Ammon's horn (tissue), 1 donor: ENCODE measurements at places on chromosomes 2 and 18.
A peak's percentile ranks its signal among the peaks of the same experiment; 100 is the strongest.

- DNase-seq, result no peak
These were observed 586.4 kb upstream of the REG3G start for GRCh38 chr2:78439122-78439521.

DNA sequence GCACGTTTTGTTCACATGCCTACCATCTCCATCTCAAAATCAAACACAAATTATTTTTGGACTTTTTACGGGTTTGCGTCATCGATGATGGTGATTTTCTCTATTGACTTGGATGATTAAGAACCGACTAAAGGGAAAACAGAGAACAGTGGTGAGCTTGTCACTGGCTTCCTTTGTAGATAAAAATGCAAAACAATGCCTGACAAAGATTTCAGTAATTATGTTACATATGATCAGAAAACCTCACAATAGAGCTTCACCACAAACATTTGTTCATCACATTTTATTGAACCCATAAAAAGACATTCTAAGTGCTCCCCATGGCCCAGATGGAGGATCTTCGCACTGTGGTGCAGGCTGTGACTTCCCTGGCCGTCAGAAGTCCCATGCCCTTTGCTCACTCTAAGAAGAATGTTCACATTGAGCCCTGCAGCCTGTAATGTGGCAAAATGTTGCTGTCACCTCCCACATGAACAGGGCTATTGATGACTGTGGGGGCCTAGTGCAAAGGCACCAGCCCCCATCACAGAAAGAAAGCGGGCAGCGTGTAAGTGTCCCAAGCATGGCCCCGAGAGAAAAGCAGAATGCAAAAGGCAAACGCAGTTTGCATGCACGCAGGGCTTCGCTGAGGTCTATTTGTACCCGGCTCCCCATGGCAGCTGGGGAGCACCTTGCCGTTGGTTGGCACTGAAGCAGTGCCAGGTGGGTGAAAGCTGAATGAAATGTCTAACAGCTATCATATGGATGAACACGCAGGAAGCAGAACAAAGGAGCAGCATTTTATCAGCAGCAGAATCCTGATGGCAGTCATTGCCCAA is 60.6 kb downstream of the BCL2 start:
- peak; percentile 60 for DNase-seq

DNA sequence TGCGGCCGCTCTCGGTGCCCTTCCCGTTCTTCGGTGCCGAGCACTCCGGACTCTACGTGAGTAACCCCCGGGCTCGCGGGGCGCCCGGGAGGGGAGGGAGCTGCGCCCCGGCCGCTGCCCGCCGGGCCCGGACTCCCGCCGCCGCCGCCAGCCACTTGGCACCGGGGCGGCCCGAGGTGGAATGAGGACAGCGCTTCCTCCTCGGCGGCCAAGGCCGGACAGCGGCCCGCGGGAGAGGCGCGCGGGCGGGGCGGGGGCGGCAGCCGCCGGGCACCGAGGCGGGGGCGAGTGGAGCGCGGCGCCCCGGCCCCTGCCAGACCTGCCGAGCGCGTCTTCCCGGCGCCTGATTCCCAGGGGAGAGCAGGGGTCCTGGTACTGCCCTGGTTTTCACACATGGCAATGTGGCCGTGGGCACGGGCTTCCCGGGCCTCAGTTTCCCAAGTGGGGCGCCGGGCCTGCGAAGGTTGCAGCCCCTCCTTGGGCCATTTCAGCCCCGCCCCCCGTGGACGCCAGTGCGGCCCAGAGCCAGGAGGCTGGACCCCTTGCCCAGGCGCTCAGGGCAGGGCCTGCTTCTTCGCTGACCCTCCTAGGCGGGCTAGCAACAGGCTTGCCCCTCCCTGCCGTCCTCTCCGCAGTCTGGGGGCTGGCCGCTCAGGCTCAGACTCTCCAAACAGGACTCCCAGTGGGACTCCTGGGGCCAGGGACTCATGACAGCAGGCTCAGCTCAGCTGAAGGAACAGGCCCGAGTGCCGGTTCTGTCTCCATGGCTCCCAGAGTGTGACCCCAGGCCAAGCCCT is 775 bp downstream of the SNED1 start:
- DNase-seq, result no peak

GRCh38 chr2:111669928-111670695 is 213.9 kb downstream of the ANAPC1 start:
- DNase-seq, result no peak

- DNase-seq, result no peak
These were observed 993.1 kb downstream of the TSN start for GRCh38 chr2:122748552-122749011.

DNA sequence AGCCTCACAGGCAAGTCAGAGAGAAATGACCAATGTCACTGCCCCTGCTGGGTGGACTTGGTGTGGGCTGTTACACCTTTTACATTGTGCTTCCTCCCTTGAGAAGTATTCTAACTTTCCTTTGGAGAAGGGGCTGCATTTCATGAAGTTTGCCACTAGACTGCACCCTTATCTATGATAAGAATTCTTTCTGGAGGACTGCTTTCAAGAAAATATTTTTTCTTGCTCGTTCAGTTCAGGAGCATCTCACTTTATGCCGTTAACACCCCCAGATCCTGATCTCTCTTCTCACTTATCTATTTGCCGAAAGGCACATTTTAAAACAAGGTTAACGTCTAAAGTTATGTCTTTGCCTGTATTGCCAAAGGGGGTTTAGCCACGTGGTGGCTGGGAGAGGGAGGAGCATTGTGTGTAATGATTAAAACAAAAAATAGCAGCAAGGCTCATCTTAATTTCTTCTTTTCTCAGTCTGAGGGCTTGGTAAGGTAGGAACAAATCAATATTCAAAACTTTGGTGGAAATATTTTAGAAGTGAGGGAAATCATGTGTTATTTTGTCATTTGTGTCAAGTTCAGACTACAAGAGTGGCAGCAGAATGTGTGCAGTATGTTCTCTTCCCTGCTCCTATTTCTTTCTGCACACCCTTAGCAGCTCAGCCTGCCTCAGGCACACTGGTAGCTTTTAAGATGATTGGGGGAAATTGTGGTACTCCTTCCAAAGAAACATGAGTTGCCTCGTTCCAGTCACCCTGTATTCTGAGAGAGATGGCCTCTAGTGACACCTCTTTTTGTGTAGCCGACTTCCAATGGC is 1.6 kb upstream of the IGFBP5 start:
- DNase-seq, result no peak
